Foreskin keratinocyte (primary cell): ENCODE measurements at places on chromosomes 12 and 14. TPM values are rescaled to one million over a fixed set of nuclear protein-coding genes. Genes with fewer than 3 reads are reported as not detected.

The MAP1LC3B2 gene
- 0.54 and 1.1 TPM in 2 replicates for total RNA-seq

The CIROP gene
- not detected in 2 replicates for total RNA-seq

The B3GNT4 gene
- 1.2 and 1.3 TPM in 2 replicates for total RNA-seq

The PTPN21 gene
- 10.8 and 10.9 TPM in 2 replicates for total RNA-seq

The GDF3 gene
- not detected in 2 replicates for total RNA-seq
